ENCODE measurements at places on chromosomes 6 and 20. TPM values are rescaled to one million over a fixed set of nuclear protein-coding genes. Genes with fewer than 3 reads are reported as not detected.

- DNase-seq = no peak
These were observed 27.8 kb downstream of the MAP3K4 start for GRCh38 chr6:161019324-161019839.

DNA sequence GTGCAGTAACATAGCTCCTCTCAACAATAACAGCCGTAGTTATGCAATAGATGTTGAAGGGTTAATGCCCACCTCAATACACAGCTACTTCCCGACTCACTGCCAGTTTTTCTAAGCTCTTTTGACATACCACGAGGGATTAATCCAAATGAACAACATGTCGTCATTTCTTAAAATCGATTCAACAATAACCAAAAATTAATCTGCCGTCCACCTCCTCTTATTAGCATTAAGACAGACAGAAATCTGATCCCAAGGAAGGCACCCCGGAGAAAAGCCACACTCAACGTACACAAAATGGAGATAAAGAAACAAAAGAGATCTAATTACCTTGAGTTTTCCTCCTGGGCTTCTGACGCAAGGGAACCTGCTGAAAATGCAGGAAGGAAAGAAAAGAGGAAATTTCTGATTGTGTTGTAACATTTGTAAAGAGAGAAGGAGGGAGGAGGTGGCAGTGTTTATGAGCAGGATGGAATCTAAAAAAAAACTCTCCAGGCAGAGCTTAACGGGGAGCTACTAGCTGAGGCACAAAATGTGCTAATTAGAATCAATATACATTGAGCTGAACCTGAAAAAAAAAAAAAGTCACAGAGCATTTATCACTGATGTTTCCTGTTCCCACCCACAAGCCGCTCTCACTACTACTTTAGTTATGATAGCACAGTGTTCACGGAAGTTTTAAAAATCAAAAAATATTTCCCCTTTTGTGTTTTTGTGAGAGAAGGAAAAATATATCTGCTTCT, 109.3 kb downstream of the IPCEF1 start:
- no peak for DNase-seq

- DNase-seq = no peak
These were observed 1.1 kb downstream of the TBP start for GRCh38 chr6:170555305-170555704.

Gene CASS4
- 1.1 TPM for total RNA-seq

All from thyroid gland (tissue), 4 donors.